ENCODE measurements at places on chromosomes 5 and 9.

DNA sequence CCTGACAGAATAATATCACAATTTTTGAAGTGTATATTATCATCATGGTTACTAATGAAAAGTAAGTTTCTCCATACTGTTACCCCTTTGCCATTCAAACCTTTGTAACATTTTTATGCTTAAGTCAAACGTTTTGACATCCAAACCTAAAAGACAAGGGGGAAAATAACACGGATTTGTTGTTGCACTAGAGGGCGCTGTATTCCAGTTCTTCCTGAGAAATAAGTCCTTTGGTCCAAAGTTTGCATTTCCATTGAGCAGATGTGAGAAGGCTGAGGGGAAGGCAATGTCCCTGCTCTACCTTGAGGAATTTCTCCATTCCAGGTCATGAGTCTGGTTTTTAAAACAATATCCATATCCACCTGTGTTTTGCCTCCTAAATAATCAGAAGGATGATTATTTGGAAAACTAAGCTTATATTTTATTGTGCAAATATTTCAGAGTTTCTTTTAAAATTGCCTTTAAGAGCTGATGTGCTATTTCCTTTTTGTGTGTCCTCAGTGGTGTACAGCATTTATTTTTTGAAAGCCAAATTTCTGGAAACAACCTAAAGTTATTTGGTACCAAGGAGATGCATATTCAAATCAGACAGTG is 9.7 kb downstream of the LECT2 start:
- no peak for DNase-seq

DNA sequence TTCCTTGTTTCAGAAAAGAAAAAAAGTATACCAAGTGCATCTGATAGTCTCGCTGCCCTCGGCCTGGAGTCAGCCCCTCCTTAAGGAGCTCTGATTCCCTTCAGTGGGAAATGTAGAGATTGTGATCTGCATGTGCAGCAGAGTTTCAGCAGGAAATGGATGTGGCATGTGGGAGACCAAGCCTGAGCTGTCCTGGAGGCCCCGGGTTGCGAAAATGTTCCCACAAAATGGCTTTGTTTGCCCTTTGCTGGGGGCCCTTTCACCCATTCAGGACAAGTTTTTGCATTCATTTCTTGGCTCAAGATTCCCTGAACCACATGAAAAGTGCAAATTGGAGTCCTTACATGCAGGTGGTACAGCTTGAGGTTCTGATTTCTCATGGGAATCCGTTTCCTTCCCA is 230.9 kb downstream of the GADD45G start:
- no peak for DNase-seq

- DNase-seq = no peak
Measured at GRCh38 chr9:71795097-71795813, 26.9 kb upstream of the CEMIP2 start.

GRCh38 chr5:167442922-167443321 is 848.5 kb upstream of the WWC1 start:
- no peak for DNase-seq

- no peak for DNase-seq
Measured at GRCh38 chr5:14726066-14726838, 61.7 kb downstream of the OTULIN start.

All from stimulated activated CD8-positive, alpha-beta memory T cell treated with anti-CD3 and anti-CD28 coated beads, Interleukin-7, amount 100 ng/mL, for 1 hour (primary cell).